ENCODE measurements at places on chromosomes 2 and 18. TPM values are rescaled to one million over a fixed set of nuclear protein-coding genes. Genes with fewer than 3 reads are reported as not detected.
A peak's percentile ranks its signal among the peaks of the same experiment; 100 is the strongest.

SLC38A11 gene
- 0.27 TPM for polyA plus RNA-seq

DNA sequence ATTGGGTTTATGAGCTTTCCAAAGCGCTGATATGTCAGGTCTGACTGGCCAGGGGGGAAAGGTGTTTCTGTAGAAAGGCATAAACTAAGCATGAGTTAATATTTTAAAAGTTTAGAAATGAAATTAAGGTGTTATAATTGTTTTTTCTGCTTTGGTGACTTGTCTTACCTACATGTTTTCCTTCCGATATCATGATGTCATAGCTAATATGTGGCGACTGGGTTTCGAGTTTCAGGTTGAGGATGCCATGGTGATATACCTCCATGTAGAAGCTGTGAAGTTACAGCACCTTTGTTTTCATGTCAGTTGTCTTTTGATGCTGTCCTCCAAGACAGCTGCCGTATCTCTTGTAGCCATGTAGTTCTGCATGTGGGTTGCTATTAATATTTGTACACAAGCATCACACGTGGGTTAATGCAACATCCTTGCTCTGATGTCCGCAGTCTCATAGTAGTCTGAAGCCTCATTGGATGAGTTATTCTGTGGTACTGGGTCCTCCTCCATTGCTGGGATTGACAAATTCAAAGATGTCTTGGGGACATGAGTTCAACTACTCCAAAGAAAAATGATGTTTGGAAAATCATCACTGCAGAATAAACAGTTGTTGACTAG is 230.6 kb downstream of the PRKCE start:
- DNase-seq: no peak

- no peak for DNase-seq
Observed at GRCh38 chr2:235685024-235685721, 191.3 kb downstream of the AGAP1 start.

MAL gene
- 1.6 TPM for polyA plus RNA-seq

DNA sequence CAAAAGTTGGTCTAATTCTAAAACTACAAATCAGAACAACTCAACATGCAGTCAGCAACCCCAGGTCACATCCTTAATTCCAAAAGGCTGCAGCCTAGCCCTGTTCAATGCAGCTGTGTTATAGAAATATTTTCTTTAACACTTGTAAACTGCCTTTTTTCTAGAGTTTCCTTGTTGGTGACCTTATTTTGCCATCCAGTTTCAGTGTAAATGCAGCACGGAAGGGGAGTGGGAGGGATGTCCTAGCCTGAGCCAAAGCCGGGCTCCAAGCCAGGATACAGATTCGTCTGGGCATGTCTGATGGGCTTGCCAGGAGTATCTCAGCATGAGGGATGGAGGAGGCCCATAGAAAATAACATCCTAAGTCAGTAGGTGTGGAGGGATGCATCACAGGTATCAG is 17.7 kb upstream of the SP3 start:
- DNase-seq: no peak

- DNase-seq: peak; percentile 91
Observed at GRCh38 chr2:30231212-30231995, at the start of gene LBH. LBH (plus strand) TSS chr2:30231534; CDS start chr2:30231739, 205 bp downstream.

ITPRIPL1 gene
- polyA plus RNA-seq: 0.92 TPM

DNA sequence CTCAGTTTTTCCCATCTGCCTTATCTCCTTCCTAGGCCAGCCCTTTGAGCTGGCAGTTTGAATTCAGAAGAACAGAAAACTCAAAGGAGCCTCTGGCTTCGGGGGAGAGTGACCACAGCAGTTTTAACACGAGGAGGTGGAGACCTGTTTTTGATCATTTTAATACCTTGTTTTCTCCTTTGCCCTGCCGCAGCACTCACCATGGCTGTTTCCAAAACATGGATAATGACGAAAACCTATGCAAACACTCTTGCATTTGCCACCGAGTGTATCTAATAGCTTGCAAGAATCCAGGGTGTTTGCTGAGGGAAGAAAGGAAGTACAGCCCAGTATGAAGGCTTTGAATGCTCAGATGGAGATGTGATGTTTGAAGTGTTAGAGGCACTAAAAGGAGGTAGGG is 167.1 kb downstream of the PRKCE start:
- DNase-seq: no peak

DNAJC5G gene
- polyA plus RNA-seq: not detected

- no peak for DNase-seq
Observed at GRCh38 chr2:32128636-32129035, 37.0 kb upstream of the SLC30A6 start.
